ENCODE measurements at places on chromosomes 2 and 18. TPM values are rescaled to one million over a fixed set of nuclear protein-coding genes. Genes with fewer than 3 reads are reported as not detected.

DNA sequence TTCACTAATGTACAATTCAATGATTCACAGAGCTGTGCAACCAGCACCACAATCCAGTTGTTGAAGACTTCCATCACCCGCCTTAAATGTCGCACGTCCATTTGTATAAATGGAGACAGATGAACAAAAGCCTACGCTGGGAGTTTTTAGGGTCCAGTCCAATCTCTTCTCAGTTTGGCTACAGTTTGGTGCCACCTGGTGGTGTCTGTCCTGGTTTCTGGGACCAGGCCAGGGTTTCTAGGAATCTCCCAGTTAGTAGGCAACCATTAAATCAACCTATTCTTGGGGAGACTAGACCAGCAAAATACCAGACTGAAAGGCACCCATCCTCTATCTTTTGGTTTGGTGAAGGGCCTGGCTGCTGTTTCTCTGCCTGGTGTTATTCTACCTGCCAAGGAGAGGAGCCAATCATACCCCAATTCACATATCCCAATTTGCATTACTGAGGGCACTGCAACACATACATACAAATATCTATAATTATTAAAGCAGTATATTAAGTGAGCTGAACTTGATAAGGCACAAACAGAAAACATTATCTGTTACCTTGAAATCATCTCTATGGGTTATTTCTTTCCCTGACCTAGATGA is 3.2 kb upstream of the DDX1 start:
- no peak for DNase-seq

MEMO1 gene
- 37.5 TPM for polyA plus RNA-seq

DNA sequence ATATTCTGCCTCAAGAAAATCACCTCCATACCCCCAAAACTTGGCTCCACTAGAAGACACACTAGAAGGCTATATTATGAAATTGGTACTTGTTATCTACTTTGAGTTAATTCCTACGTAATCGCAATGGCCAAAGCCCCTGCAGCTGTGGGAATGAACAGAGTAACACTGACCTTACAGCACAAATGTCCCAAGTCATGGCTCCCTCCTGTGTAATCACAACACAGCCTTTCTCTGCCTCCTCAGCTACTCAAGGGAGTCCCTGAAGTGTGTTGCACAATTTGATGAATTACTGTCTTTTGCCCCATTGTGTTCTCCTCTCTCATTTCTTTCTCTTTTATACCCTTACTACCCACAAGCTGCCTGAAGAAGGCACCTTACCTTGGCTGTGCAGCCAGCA is 375.2 kb downstream of the ARHGAP15 start:
- DNase-seq = no peak

- DNase-seq = no peak
Measured at GRCh38 chr2:22623620-22624019, 761.4 kb upstream of the KLHL29 start.

GRCh38 chr2:195515551-195515950 is 141.5 kb upstream of the SLC39A10 start:
- no peak for DNase-seq

All from right renal cortex interstitium (tissue), 3 donors.